Fibroblast of skin of right biceps (primary cell): ENCODE measurements at places on chromosomes 12 and 14.

GRCh38 chr12:94590428-94590827 is 59.9 kb downstream of the TMCC3 start:
- DNase-seq, result no peak

DNA sequence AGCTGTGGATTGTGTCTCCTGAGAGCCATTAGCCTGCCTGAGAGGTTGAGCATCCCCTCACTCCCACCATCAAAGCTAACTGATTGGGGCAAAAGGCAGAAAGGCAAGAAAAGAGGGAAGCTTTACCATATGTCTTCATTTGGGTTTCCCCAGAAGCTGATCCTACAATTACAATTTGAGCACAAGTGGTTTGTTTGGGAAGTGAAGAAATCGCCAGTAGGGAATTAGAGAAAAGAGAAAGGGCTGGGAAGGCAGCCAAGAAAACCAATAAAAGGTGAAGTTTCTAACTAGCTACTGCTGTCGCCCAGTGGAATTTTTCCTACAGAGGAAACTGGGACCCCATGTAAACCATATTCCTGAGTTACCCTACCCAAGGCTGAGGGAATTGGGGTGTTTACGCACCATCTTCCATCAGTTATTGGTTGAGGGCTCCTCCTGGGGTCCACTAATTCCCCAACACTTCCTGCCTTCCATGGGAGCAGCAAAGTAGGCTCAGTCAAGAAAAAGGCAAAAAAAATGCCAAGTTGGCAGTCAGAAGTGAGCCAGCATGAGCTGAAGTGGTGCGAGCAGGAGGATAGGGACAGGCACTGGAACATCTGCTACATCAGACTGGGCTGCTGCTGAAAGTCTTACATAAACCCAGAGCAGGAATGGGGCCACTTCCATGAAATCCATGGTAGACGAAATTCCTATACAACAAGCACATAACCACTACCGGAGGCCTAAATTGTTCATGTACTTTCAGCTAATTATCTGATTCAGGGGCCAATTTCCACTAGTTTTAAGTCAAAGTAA is 17.3 kb downstream of the KCNK10 start:
- DNase-seq, result no peak

GRCh38 chr12:81300454-81300853 is 222.6 kb downstream of the ACSS3 start:
- no peak for DNase-seq

GRCh38 chr12:1457901-1458300 is 136.5 kb downstream of the FBXL14 start:
- peak; percentile 86 for DNase-seq

DNA sequence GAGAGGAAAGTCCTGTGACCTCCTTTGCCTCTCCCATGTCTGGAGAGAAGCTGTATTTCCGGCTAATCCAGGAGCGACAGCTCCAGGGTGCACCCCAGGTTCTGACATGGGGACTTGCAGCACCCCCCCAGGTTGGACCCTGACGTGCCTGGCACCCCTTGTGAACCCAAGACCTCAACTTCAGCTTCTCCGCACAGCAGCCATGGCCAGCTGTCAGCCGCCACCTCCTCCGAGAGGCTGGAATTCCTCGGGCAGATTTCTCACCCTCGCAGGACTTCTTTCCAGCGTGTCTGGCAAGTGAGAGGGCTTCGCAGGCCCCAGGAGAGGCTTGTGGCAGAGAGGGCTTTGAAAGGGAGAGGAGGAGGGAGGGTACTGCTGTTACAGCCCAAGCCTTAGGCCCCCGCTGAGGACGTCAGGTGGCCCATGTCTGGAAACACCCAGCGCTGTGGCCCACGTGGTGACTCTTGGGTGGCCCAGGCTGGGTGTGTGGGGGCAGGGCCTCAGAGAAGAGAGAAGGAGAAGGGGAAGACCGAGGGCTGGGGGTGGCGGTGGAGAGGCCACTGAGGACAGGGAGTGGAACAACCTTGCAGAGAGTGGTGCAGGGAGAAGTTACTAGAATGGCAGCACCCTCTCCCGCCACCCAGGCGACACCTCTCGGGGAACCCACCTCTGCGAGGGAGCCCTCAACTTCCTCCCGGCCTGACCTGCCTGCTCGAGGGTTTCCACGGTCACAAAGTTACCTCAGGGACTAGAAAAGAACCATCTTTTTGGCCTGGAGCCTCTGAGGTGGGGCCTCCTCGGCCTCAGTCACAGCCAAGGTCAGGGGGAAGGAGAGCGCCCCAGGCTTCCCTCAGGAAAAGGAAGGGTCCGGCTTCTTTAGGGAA is 11.7 kb upstream of the RPS6KL1 start:
- no peak for DNase-seq

DNA sequence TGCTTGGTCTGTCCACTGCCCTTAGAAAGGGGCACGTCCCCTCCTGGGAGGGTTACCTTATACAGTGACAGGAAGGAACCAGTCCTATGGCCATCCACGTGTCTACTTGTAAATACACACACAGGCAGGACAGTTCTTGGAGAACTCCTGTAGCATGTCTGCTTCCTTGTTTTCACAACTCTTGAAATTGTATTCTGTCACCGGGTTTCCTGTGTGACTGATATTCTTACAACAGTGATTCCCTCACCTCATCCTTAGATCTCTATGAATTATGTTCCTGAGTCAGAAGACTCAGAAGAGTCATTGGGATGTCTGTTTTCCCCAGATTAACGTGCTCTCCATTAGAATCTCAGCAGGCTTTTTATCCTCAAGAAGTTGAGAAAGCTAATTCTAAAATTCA is 44.1 kb upstream of the DYNC1H1 start:
- no peak for DNase-seq

DNA sequence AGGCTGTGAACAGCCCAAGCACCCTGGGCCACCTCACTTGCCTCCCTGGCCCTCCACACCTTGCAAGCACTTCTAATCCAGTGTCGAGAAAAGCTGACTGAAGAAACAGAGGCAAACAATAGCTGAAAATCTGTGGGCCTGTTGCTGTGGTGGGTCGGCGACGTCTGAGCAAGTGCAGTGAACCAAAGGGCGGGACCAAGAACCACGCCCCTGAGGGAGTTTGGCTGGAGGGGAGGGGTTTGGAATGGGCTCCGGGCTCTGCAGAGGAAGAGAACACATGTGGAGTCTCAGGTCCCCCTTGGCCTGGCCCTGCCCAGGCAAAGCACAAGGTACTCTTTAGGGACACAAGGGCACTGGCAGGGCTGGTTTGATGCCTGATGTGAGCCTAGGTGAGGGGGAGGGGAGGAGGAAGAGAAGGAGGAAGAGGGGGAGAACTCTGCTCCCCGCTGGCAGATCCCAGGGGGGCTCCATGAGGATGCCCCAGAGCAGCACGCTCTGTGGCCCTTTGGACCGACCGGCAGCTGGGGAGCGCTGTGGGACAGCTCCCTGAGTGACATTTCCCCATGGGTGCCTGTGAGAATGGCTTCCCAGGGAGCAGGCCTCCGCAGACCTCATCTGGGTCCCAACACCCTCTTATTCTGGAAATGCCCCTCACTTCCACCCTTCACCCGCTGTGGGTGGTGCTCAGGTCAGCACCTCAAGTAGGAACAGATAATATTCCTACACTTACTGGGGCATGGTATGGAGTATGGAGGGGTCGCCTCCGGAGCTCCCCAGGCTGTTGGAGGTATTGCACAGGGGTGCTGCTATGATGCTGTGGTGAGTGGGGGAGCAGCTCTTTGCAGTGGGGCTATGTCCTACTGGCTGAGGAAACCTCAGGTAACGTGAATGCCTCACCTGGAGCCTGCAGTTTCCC is 85.5 kb downstream of the CPSF2 start:
- DNase-seq, result no peak

GRCh38 chr14:35286003-35286600 is 6.1 kb upstream of the PSMA6 start:
- DNase-seq, result no peak

DNA sequence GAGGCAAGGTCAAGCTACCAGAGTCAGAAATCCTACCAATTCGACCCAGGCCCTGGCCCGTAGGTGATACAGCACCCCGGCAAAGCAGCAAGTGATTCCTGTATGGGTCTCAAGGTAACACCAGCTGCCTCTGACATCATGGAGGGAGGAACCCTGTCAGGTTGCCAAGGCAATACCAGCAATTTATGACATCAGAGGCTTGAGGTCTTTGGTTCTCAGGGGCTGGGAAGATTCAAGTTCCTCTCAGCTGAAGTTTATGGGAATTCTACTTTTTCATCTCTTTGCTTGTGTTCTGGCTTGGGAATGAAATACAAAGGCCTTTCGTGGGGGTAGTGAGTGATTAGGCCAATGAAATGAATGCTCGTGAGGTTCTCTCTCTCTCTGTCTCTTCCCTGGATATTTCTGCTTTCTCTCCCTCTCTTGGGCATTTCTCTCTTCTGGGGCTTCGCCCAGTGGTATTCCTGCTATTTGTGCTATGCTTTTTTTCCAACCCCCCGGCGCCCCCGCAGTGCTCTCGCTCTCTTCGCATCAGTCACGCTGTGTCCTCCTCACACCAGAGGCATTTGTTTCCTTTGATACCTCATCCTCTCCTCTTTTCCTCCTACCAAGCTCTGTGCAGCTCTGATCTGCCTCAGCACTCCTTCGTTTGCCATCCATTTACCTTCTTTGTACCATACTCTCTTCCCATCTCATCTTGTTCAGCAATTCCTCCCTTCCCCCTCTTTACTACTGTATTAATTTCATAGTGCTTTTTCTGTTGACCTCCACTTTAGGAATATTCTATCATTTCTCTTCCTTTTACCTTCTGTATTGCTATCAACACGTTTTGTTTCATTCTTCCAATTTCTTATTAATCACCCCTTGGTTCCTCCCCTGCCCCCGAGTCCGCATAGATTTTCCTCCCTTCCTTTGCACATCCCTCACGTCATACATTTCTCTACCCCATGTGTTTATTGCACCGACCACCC is 2.9 kb downstream of the ZFHX2 start:
- DNase-seq, result peak; percentile 75

DNA sequence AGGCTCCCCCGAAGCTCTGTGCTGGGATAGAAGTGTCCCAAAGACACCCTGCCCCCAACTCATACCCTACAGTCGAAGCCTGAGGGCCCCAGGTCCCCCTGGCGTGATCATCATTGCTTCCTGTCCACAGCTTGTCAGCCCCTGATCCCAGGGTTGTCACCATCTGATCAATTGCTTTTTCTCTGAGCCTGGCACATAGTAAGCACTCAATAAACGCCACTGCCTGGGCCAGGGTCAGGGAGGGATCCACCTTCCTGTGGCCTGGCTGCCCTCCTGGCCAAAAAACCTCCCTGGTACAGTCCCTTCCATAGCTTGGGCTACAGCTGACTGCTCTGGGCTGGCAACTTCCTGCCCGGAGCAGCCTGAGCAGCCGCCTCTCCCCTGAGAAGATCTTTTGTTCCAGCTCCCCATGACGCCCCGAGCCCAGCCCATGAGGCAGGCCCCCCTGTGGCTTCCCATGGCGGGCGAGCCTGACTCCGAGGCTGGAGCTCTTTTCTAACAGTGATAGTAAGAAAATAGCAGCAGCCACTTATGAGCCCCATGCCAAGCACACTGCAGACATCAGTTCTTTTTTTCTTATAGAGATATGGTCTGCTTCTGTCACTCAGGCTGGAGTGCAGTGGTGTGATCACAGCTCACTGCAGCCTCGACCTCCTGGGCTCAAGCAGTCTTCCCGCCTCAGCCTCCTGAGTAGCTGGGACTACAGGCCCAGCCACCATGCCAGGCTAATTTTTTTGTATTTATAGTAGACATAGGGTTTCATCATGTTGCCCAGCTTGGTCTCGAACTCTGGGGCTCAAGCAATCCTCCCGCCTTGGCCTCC is 6.5 kb downstream of the SH2B3 start:
- peak; percentile 29 for DNase-seq

- DNase-seq, result peak; percentile 12
Measured at GRCh38 chr12:68158432-68158831, 1.1 kb downstream of the IFNG start.

- DNase-seq, result no peak
Measured at GRCh38 chr12:106229036-106229591, 18.7 kb downstream of the CKAP4 start.
